ENCODE measurements at places on chromosomes 2 and 18.
A peak's percentile ranks its signal among the peaks of the same experiment; 100 is the strongest.

GRCh38 chr2:60000686-60001085 is 552.8 kb downstream of the BCL11A start:
- no peak for DNase-seq

DNA sequence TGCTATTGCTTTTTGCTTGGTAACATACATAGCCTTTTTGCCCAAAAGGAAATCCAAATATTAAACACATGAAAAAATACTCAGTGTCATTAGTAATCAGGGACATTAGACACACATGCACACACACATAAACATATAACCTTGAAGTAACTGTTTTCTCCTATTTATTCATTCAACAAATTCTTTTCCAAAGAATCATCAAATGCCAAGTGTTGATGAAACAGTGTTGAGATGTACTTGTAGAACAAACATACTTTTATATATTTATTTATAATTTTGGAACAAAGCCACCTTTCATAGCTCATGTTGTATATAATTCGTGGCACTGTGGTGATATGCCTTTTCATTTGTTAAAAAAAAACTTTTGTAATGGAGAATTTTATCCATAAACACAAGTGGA is 81.0 kb downstream of the APLF start:
- DNase-seq: no peak

- no peak for DNase-seq
Measured at GRCh38 chr18:60875957-60876507, 457.2 kb upstream of the CDH20 start.

DNA sequence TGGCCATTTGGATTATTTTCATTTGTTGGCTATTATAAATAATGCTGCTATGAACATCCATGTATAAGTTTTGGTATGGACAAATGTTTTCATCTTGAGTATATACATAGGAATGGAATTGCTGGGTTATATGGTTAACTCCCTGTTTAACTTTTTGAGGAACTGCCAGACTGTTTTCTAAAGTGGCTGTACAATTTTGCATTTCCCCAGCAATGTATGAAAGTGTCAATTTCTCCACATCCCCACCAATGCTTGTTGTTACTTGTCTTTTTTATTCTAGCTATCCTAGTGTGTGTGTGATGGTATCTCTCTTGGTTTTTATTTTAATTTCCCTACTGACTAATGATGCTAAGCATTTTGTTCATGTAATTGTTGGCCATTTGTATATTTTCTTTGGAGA is 90.6 kb upstream of the CYP26B1 start:
- DNase-seq: no peak

- no peak for DNase-seq
Measured at GRCh38 chr2:59881218-59881617, 672.2 kb downstream of the BCL11A start.

GRCh38 chr2:136025057-136025973 is 39.9 kb upstream of the DARS1 start:
- peak; percentile 31 for DNase-seq

DNA sequence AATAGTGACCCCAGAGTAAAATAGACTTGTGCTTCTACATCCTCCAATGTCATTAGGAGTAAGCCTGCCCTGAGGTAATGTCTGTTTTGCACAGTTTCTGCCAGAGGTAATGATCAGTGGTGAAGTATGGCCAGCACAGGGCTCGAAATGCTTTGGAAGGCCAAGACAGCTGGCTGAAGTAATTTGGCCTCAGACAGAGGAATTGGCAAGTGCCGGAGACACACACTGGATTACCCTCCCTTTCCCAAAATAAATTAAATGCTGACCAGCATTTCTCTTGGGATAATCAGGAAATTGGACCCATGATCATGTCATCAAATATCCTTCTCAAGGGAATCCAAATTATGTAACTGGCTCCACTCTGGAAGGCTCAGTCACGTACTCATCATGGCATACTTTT is 379.0 kb upstream of the CHST9 start:
- DNase-seq: no peak

GRCh38 chr2:239341146-239341732 is 59.6 kb downstream of the HDAC4 start:
- no peak for DNase-seq

- no peak for DNase-seq
Measured at GRCh38 chr2:121583555-121583954, 52.9 kb downstream of the RNU4ATAC start.

DNA sequence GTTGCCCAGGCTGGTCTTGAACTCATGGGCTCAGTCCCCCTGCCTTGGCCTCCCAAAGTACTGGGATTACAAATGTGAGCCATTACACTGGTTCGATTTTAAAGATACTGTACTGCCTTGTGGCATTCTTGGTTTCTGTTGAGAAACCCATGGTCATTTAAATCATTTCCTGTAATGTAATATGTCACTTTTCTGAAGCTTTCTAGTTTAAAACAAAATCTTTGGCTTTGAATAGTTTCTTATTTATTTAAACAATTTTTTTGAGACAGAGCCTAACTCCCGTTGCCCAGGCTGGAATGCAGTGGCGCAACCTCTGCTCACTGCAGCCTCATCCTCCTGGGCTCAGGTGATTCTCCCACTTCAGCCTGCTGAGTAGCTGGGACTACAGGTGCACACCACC is 8.9 kb downstream of the ZNF512 start:
- DNase-seq: no peak

DNA sequence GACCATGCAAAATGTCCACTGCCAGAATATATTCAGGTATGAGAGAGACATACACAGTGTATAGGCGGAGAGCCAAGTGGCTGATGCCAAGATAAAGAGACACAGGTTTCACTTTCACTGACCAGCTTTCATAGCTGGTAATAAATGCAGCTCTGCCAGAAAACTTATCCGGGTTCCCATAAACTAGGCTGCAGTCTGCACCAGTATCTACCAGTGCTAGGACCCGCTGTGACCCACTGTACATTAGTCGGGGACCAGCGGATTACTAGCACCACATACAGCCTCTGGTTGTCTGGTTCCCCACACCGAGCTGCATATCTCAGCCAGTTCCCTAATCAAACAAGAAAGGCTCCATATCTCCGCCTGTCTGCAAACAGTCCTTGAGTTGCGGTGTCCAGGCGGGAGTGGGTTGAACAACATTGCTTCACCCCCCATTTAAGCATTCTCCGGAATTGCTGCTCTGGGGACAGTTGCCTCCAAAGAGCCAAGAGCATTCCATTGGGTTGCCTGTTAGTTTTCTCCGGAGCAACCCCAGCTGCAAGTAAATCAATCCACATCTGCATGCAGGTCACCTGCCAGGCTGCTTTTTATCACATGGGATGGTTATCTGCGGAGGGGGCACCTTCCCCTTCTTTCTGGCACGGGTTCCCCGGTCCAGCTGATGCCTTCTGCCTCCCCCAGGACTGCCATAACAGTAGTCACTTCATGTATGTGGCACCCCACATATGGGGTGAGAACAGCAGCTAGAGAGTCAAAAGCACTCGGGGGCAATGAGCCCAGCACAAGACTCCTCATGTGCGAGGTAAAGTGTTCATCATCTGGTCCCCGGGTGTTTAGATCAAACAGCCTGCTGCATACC is 18.0 kb upstream of the KLHL23 start:
- no peak for DNase-seq

GRCh38 chr18:22800551-22800951 is 132.6 kb upstream of the RBBP8 start:
- DNase-seq: no peak

DNA sequence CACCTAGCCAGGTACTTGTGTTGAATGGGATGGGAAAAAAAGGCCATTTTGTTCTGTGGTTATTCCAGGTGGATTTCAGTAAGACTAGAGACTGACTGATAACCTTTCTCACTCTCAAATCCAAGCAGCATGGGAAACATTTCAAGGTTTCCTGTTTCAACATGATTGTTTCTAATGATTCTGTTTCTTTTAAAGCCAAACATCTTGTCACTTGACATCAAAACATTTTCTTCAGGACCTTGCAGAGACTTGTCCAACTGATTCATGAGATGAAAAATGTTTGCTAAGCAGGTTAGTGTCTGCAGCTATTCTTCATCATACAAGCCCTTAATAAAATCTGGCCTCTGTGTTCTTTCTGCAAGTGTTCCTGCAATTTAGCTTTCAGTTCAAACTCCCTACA is 456.5 kb upstream of the CWC22 start:
- no peak for DNase-seq

- no peak for DNase-seq
Measured at GRCh38 chr2:197240421-197241041, 70.0 kb downstream of the ANKRD44 start.

- peak; percentile 54 for DNase-seq
Measured at GRCh38 chr2:217899231-217900009, 103.4 kb downstream of the TNS1 start.

DNA sequence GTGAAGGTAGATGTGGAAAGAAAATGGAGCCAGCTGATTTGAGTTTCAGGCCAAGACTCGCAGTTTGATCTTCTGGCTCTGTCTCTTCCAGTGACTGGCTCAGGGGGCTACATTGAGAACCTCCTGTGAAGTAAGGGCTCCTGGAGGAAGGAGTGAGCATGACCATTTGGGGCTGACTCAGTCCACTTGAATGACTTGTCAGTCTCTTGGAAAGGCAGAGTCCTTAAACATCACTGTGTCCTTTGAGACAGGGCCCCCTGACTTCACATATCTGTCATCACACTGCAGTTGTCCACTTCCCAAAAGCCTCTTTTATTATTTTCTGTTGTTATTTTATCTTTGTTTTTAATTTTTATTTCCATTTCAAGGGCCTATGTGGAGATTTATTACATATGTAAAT is 204.6 kb upstream of the APCDD1 start:
- no peak for DNase-seq

DNA sequence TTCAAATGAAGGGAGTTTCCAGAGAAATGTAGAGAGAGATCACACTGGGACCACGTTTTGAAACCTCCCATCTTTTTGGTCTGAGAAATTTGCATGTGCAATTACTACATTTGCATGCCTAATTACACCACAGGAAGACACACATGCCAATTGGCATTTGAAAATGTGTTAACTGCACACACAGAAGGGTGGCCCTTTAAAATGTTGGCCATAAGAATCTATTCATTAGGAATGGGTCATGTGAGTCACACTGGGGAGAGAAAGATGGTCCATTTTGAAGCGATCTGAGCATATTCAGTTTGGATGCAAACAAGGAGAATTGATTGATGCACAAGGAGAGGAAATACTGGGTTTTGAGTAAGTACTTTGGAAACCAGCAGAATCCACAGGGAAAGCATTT is 1407.1 kb upstream of the ACVR2A start:
- DNase-seq: no peak

GRCh38 chr18:36572135-36572856 is 256.5 kb downstream of the TPGS2 start:
- DNase-seq: peak; percentile 25

- no peak for DNase-seq
Measured at GRCh38 chr2:134324947-134325346, 71.1 kb downstream of the MGAT5 start.

- no peak for DNase-seq
Measured at GRCh38 chr2:226742347-226742746, 57.3 kb downstream of the IRS1 start.

- peak; percentile 21 for DNase-seq
Measured at GRCh38 chr2:181393472-181393871, 63.7 kb upstream of the ITGA4 start.

GRCh38 chr2:216354306-216354705 is 18.0 kb downstream of the MARCHF4 start:
- no peak for DNase-seq

DNA sequence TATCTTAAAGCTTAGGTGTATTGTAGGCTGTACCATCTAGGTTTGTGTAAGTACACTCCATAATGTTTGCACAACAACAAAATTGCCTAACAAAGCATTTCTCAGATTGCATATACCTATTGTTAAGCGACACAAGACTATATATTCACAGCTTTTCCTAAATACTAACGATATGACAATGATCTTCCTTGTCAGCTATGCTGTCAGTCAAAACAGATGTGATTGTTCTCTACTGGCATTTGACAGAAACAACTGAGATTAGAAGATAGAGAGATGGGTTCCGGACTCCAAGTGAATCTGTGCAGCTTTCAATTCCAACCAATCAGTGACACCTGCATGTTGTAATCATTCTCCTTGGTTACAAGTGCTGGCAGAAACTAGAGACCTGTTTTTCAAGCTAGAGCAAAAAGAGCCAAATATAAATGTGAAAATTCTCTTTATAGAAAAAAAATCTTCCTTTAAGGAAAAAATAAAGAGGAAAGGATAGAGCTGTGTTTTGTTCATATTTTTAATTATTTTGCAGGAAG is 1232.3 kb upstream of the SLC39A10 start:
- no peak for DNase-seq

- DNase-seq: no peak
Measured at GRCh38 chr18:44968336-44968735, 287.6 kb downstream of the SETBP1 start.

GRCh38 chr2:121133551-121134319 is 151.3 kb downstream of the TFCP2L1 start:
- no peak for DNase-seq

GRCh38 chr2:46068636-46069035 is 228.6 kb upstream of the EPAS1 start:
- DNase-seq: no peak

DNA sequence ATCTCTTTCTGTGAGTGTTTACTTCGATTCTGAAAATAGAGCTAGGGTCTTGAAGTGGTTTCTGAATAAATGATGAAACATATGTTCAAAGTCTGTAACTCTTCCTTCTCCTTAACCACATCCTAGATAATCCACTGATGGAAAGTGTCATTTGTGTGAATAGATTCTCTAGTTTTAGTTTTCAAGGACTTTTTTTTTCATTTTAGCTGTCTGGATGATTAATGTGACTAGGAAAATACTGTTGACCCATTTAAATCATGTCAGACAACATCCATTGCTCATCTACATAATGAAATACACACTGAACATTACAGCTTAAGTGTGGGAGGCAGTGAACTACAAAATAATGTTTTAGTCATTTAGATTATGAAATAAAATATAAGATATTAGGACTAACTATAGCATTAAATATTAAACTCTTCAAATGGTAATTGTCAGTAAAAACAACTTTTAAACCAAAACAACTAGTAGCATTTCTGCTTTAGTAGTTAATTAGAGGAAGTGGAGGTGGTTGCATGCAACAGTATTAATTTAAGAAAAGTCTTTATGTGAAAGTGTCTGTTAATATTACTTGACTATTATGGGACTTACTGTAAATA is 39.1 kb upstream of the DLX1 start:
- no peak for DNase-seq

DNA sequence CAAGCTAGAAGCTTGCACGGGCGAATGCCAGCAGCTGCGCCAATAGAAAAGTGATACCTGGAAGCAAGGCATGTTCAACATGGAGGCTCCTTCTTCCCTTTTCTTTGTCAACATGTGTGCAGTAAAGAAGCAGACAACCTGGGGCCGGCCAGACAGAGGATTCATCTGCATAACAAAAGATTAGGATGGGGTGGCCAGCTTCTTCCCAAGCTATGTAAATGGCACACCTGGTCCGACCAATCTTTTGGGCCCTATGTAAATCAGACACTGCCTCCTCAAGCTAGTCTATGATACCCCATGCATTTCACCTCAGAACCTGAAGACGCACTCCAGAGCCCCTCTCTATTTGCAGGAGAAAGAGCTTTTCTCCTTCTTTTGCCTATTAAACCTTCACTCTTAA is 66.4 kb upstream of the TGFA start:
- DNase-seq: no peak

GRCh38 chr2:44944102-44944951 is 2.8 kb downstream of the SIX3 start:
- DNase-seq: no peak

GRCh38 chr2:69977186-69977585 is 15.8 kb upstream of the ASPRV1 start:
- DNase-seq: no peak

All from germinal center (tissue), 1 donor.